Ascending aorta (tissue), 2 donors: ENCODE measurements at places on chromosomes 6 and 20.
A peak's percentile ranks its signal among the peaks of the same experiment; 100 is the strongest.

GRCh38 chr20:34024723-34025351 lies 31.1 kb downstream of the RALY start:
- no peaks in the 10 kb centered on the region for H3K27me3 ChIP-seq
- H3K4me3 ChIP-seq, result no peak overlapping the region
- H3K27ac ChIP-seq, result no peak overlapping the region
- H3K4me1 ChIP-seq, result peaks cover 17% of the 10 kb centered on the region
- DNase-seq, result no peak
- H3K36me3 ChIP-seq, result no peaks in the 10 kb centered on the region

DNA sequence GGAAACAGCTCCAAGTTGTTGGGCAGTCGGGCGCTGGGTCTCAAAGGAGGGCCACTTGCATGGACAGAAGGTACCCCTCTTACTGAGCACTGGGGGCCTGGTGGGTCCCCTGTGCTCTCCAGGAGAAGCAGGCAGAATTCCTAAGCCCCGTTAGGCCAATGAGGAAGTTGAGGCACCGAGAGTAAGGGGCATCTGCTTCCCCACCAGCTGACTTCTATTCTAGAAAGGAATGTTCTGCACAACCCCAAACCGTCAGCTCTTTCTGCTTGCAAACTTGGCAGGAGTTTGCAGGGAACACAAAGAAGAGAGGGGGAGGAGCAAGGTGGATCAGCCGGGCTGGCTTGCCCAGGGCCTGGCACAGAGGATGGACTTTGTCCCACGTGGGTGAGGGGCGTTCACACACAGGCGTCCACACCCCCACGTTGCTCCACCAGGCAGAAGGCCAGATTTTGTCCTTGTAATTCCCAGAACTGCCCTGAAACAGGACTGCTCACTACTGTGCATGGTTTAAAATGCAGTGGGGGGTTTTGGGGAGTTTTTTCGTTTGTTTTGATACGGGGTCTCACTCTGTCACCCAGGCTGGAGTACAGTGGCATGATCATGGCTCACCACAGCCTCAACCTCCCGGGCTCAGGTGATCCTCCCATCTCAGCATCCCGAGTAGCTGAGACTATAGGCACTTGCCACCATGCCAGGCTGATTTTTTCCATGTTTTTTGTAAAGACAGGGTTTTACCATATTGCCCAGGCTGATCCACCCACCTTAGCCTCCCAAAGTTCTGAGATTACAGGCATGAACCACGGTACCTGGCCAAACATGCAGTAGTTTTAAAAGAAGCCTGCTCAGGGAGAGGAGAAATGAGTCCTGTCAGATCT lies 93.3 kb downstream of the SNX5 start:
- peak; percentile 86 for DNase-seq
- peaks cover 12% of the 10 kb centered on the region for H3K4me1 ChIP-seq
- no peaks in the 10 kb centered on the region for H3K36me3 ChIP-seq
- no peaks in the 10 kb centered on the region for H3K27me3 ChIP-seq

DNA sequence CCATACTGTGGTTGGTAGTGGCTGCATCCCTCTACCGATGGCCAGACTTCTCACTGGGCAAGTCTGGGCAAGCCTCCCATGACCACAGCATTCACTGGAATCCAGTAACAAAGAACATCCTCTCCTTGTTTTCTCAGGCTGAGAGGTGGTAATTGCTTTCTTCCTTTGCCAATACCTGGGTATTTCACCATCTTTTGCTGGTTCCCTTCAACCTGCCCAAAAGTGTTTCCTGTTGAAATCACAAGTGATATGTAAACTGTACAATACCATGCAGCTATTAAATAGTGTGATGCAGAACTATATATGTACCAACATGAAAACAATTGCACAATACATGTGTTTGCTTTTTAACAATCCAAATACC lies at the start of gene PTCHD4:
PTCHD4 (minus strand) TSS at position 55 of the 364 bp plus-strand sequence. CDS start 42,240 bp downstream, outside the sequence.
- DNase-seq, result no peak
- H3K27ac ChIP-seq, result no peak within 1 kb of the TSS
- H3K4me3 ChIP-seq, result no peak within 1 kb of the TSS
- H3K4me1 ChIP-seq, result no peaks in the 10 kb centered on the region

- no peaks in the 10 kb centered on the region for H3K27me3 ChIP-seq
- H3K36me3 ChIP-seq, result no peaks in the 10 kb centered on the region
- DNase-seq, result no peak
- no peaks in the 10 kb centered on the region for H3K4me1 ChIP-seq
- H3K4me3 ChIP-seq, result no peak overlapping the region
Observed at GRCh38 chr6:37689381-37689780, 8.3 kb downstream of the MDGA1 start.

DNA sequence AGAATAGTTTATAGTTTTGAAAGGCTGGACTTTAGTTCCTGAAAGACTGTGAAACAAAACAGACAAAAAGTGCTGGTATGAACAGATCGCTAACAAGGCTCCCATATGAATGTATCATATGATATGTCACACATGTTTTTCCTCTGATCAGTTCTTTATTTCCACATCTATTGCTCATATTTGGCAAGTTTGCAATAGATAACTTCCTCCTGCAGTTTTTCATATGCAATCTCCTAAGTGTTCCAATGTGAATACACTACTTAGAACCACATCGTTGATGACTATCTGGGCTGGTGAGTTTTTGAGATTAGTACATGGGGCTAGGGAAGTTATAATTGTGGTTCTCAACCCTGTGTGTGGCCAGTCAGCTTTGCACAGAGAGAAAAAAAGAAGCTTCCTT lies 23.1 kb downstream of the CRYBG1 start:
- H3K36me3 ChIP-seq, result no peaks in the 10 kb centered on the region
- no peak overlapping the region for H3K27ac ChIP-seq
- H3K4me3 ChIP-seq, result no peak overlapping the region

DNA sequence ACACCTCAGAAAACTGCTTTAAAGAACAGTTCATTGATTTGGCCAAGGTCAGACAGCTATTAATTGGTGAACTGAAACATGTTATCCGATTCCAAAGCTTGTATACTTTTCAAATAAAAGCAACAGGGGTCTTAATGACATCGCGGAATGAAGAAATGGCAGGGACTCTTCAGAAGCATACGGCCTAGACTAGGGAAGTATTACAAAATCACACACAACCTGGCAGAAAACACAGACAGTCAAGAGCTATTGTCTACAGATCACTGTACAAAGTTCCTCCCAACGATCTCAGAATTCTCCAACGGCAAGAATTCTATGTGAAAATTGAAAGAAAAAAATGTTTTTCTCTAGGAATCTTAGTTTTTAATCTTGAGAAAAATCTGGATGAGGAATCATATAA lies 105.5 kb downstream of the PTPRK start:
- H3K27ac ChIP-seq, result no peak overlapping the region
- H3K4me1 ChIP-seq, result no peaks in the 10 kb centered on the region
- H3K4me3 ChIP-seq, result no peak overlapping the region
- no peaks in the 10 kb centered on the region for H3K36me3 ChIP-seq

GRCh38 chr6:104718672-104719071 lies 141.0 kb downstream of the HACE1 start:
- DNase-seq, result no peak
- no peaks in the 10 kb centered on the region for H3K4me1 ChIP-seq
- no peak overlapping the region for H3K4me3 ChIP-seq
- H3K36me3 ChIP-seq, result no peaks in the 10 kb centered on the region
- H3K27ac ChIP-seq, result no peak overlapping the region

GRCh38 chr6:40906759-40907158 lies 132.3 kb downstream of the UNC5CL start:
- no peaks in the 10 kb centered on the region for H3K27me3 ChIP-seq
- peaks cover 17% of the 10 kb centered on the region for H3K4me1 ChIP-seq
- DNase-seq, result no peak
- H3K36me3 ChIP-seq, result no peaks in the 10 kb centered on the region
- no peak overlapping the region for H3K4me3 ChIP-seq

DNA sequence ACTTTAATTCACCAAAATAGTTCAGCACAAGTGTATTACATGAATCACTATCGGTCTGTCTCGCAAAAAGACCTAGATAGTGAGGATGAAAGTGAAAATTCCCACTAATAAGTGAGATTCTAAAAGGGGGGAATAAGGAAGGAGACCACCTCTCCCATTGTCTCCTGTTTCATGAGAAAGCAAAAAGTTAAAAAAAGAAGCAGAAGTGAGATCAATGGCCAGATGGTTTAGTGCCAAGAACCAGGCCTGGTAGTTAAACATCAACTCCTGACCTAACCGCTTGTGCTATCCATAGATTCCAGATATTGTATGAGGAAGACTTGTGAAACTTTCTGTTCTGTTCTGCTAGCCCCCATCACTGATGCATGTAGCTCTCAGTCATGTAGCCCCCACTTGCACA lies 293.0 kb downstream of the RNGTT start:
- H3K36me3 ChIP-seq, result no peaks in the 10 kb centered on the region
- H3K27ac ChIP-seq, result no peak overlapping the region
- DNase-seq, result no peak
- H3K27me3 ChIP-seq, result no peaks in the 10 kb centered on the region
- H3K4me3 ChIP-seq, result no peak overlapping the region

DNA sequence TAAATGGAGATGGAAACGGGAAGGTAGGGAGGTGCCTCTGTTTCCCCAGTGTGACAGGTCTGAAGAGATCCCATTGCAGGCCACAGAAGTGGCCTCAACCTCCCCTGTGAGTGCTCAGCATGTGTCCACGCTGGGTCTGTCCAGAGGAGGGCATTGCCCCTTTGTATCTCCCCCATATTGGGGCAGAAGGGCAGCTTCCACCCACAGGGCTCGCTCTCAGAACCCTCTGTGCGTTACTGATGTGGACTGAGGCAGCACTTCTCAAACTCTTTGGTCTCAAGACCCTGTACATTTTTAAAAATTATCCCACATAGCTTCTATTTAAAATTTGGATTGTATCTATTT lies 22.0 kb downstream of the ARFGEF3 start:
- no peak for DNase-seq
- H3K27ac ChIP-seq, result no peak overlapping the region
- no peaks in the 10 kb centered on the region for H3K27me3 ChIP-seq
- no peaks in the 10 kb centered on the region for H3K36me3 ChIP-seq
- H3K4me3 ChIP-seq, result no peak overlapping the region
- no peaks in the 10 kb centered on the region for H3K4me1 ChIP-seq

DNA sequence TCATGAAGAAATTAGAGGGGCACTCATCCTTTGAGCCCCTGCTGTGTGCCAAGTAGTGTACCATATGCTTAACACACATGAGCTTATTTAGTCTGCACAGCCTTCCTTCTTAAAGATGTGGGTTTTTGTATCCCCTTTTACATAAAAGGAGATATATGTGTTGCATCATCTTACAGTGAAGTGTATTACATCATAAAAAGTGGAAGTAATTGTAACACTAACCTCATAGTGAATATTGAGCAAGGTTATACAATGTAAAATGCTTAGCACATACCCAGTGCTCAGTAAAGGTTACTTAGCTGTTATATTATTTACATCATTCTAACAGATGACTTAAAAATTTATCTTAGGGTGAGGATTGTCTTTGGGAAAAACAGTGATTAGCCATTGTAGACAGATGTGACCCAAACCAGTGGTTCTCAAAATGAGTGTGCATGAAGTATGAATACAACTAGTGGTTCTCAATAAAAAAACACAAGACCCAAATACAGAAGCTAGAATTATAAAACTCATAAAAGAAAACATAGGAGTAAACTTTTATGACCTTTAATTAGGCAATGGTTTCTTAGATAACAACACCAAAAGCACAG lies 3.8 kb upstream of the PIGU start:
- no peaks in the 10 kb centered on the region for H3K27me3 ChIP-seq
- H3K4me1 ChIP-seq, result peaks cover 2% of the 10 kb centered on the region
- H3K27ac ChIP-seq, result no peak overlapping the region
- H3K4me3 ChIP-seq, result no peak overlapping the region
- no peaks in the 10 kb centered on the region for H3K36me3 ChIP-seq

- H3K27ac ChIP-seq, result peak overlapping the region; percentile 70
- DNase-seq, result peak; percentile 86
- H3K4me3 ChIP-seq, result no peak overlapping the region
- H3K36me3 ChIP-seq, result no peaks in the 10 kb centered on the region
Observed at GRCh38 chr6:148999929-149000468, 253.2 kb downstream of the UST start.

DNA sequence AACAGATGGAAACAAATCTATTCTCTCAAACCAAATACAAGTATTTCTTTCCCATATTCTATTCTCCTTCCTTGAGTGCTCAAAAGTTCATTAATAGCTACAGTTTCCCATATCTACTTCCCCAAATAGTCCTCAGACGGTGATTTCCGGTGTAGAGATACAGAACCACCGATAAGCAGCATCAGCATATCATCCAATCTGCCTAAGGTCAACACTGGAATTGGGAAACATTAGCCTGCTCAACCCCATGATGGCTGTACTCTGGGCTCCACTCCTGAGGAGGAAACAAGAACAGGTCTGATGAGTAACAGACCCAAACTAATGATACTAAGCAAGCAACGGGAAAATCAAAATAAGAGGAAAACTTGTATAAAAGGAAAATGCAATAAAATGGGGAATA lies 115.6 kb downstream of the EPB41L2 start:
- no peak for DNase-seq
- H3K36me3 ChIP-seq, result no peaks in the 10 kb centered on the region
- H3K4me3 ChIP-seq, result no peak overlapping the region

DNA sequence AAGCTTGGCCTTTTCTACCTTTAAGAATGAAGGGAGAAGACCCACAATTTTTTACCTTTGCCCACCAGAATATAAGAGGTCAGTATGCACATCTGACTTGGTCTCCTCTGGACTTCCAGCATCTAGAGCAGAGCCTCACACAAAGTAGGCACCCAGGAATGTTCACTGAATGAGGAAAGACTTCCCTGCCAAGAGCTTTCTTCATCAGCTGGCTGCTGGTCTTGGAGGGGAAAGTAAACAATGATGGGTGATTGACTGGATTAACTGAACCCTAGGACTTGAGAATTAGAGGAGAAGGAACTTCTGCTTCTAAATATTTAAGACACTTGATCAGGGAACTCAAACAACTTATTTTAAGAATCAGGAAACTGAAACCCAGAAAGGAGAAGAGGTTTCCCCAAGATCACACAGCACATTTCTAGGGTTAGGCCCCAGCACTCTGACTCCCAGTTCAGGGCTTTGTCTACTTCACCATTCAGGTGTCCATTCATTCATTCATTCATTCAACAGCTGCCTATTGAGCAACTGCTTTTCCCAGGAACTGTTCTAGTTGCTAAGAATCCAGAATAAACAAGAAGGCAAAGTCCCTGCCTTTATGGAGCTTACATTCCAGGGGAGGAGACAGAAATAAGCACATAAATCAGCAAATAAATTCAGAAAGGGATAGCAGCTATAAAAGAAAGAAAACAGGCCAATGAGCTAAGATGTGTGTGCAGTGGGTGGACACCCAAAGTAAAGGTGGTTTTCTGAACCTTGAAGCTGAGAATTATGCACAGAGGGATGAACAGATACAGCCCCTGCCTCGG lies 216.9 kb upstream of the LRFN2 start:
- no peaks in the 10 kb centered on the region for H3K36me3 ChIP-seq
- H3K4me1 ChIP-seq, result no peaks in the 10 kb centered on the region
- no peak overlapping the region for H3K4me3 ChIP-seq
- no peaks in the 10 kb centered on the region for H3K27me3 ChIP-seq
- no peak for DNase-seq

- H3K27ac ChIP-seq, result no peak overlapping the region
- DNase-seq, result no peak
- no peak overlapping the region for H3K4me3 ChIP-seq
- H3K27me3 ChIP-seq, result no peaks in the 10 kb centered on the region
Observed at GRCh38 chr6:158496700-158497099, 63.2 kb upstream of the TMEM181 start.

GRCh38 chr20:21781446-21782075 lies 76.1 kb downstream of the PAX1 start:
- no peaks in the 10 kb centered on the region for H3K27me3 ChIP-seq
- H3K36me3 ChIP-seq, result no peaks in the 10 kb centered on the region
- no peak overlapping the region for H3K27ac ChIP-seq
- H3K4me3 ChIP-seq, result no peak overlapping the region

- H3K27me3 ChIP-seq, result no peaks in the 10 kb centered on the region
- H3K4me3 ChIP-seq, result no peak overlapping the region
- H3K36me3 ChIP-seq, result no peaks in the 10 kb centered on the region
- no peak for DNase-seq
Observed at GRCh38 chr6:118889163-118889562, 4.8 kb upstream of the ASF1A start.
